ENCODE measurements at places on chromosomes 11 and 22.
A peak's percentile ranks its signal among the peaks of the same experiment; 100 is the strongest.

DNA sequence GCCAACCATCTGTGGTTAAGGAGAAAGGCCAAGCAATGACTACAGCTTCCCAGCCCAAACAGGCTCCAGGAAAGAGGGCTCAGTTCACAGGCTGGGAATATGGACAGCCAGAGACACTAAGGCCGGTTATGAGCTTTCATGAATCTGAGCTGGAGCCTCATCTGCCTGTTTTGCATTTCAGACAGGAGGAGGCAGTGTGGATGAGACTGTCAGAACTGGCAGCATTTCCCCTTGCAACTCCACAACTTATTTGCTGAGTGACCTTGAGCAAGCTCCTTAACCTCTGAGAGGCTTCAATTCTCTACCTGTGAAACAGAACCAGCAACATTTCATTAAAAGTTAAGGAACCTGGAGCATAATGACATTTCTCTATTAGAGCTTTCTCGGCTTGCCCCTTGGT is 264.0 kb downstream of the ETS1 start:
- DNase-seq, result no peak

- DNase-seq, result no peak
These were observed 121.8 kb upstream of the POU2AF2 start for GRCh38 chr11:111123463-111124398.

- peak; percentile 65 for DNase-seq
These were observed 61.1 kb downstream of the WT1 start for GRCh38 chr11:32374261-32374711.

- DNase-seq, result no peak
These were observed 50.2 kb downstream of the IGF2 start for GRCh38 chr11:2088746-2089535.

DNA sequence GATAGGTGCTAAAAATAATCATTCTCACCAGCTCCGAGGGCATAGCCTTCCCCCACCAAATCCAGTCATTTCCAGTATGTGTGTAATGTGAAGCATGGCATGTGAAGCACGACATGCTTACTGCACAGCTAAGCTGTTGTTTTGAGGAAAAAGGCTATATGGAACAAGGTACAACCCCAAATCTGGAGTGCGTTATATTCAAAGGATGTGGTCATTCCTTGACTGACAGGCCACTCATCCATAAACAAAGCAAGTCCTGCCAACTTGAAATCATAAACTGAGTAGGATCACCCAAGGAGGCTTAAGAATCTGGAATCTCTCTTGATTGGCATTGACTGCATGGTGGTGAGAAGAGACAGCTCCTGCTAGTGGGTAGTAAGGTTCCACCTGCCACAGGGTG is 3.7 kb downstream of the MAP6 start:
- no peak for DNase-seq

DNA sequence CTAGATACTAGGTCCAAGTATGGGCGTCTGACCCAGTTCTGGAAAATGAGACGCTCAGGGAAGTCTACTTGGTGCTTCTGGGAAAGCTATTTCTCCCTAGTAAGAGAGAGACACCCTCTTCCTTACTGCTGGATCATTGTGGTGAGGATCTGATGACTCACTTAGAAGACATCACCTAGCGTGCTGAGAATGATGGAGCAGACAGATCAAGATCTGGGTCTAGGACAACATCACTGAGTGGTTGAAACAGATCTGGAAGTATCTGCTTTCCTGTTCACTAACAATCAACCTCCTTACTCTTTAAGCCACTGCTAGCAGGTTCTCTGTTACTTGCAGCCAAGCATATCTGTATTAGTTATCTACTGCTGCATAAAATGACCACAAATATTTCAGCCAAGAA is 38.3 kb upstream of the HMGXB4 start:
- no peak for DNase-seq

DNA sequence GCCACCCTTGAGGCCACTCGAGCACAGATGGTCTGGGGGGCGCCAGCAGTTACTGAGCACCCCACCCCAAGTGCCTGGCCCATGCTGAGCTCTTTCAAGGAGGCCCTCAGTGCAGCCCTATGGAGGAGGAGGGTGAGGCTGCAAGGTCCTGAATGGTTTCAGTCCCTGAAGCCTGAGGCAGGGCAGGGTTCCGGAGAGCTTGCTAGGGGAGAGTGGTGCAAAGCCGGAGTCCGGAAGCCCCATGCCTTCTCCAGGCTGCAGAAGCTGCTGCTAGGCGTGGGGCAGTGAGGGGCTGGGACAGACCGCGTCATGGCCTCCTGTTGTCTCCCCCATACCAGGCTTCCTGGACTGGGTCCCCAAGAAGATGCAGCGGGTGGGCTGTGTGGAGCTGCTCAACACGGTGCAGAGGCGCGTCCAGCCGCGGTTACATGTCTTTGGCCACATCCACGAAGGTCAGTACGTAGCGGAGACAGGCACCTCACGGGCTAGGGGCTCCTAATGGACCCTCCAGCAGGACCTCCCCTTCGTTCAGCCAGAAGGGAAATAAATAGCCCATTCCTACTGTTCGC is 90.6 kb downstream of the MPPED1 start:
- DNase-seq, result no peak

GRCh38 chr11:131219646-131220045 is 150.8 kb upstream of the NTM start:
- DNase-seq, result no peak

DNA sequence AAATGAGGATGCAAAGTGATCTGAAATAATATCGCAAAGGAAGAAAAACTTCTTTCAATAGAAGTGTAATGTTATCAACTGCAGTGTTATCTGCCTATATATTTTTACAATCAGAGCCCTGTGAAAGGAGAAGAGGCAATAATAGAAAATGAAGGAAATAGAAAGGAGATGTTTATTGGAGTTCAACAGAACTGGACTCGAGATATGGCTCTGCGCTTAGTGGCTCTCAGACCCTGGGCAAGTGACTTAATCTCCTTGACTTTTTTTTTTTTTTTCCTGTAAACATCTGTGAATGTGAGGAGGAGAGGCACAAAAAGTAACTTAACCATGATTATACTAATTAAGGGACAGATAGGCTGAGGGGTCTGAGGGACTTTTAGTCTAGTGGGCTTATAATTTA is 18.9 kb downstream of the CNTF start:
- no peak for DNase-seq

- no peak for DNase-seq
These were observed 82.0 kb downstream of the KIRREL3 start for GRCh38 chr11:126918556-126918955.

Data from RPMI8226 (cell line).